GM03348 (cell line): ENCODE measurements at places on chromosomes 11 and 22.

DNA sequence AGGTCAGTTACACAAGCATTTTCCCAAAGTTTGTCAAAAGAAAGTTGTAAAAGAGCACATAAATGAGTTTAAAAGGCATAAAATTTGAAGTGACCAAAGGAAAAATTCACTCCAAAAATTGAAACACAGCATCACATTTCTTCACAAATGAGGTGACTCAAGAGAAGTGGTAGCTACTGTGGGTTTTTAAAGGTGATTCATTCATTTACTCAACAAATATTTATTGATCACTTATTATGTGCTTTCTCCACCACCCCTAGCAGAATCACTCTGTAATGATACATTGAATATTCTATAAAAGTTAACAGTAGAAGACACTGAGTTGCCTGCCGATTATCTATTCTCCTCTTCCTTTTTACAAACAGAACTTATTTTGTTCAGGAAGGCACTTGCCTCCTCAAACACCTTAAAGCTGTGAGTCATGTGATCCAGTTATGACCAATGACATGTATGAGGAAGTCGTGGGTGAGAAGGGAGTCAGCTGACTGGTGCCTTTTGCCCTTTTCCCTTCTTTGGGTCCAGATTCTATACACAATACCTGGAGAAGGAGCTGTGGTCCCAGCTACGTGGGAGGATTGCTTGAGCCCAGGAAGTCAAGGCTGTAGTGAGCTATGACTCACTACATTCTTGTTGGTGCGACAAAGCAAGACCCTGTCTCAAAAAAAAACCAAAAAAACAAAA, 67.7 kb upstream of the CLNS1A start:
- DNase-seq = no peak

DNA sequence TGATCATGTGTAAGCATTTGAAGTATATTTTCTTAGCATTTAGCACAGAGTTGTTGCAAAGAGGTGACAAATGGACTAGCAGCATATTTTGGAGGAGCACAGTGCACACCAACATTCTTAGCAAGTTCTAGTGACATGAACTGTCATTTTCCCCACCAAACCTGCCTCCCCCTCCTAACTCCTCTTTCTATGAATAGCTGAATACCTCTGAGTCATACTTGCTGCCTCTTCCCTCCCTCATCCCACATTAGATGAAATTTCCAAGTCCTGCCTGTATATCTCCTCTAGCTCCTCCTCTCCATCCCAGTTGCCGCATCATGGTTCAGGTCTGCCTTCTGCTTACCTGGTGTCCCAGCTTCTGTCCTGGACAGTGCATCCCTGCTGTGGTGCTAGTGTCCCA, 7.2 kb downstream of the OSBP2 start:
- peak; percentile 74 for DNase-seq

DNA sequence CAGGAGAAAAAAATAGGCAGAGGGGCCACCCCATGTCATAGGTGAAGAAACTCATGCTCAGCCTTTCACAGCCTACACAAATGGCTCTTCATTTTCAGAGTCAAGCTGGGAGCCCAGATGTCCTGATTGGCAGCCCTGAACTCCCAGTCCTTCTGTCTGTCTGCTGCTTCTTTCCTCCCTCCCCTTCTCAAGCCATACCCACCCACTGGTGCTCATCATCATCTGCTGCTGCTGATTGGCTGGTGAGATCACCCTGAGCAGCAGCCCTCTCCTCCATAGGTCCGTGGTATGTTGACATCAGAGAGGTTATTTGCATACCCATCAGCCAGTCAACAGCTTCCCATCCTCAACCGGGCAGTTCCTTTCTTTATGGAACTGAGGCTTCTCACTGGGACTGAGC, 46.1 kb upstream of the PRDM11 start:
- DNase-seq = peak; percentile 42

DNA sequence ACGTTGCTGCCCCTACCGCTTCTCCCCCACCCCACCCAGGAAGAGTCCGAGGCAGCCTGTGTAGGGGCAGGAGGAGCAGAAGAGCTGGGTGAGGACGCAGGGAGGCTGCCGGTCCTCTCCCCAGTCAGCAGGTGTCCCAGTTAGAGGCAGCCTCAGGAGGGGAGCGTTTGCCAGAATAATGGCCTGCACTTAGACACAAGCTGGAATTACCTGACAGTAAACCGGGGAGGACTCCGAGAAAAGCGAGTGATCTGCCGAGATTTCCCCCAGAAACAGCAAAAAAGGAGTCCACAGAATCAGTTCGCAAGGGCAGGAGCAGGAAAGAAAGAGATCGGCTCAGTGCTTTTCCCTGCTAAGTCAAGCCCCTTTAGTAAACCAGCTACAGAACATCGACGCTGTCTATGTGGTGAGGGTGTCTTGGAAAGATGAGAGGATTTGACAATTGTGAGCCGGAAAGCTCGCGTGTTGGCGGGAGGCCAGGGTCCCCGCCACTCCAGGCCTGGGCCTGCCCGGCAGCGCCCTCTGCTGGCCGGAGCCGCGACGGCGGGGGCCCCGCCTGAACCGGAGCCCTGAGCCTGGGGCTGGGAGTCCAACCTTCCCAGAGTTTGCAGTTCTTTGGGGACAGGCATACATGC, 17.7 kb upstream of the THRSP start:
- DNase-seq = peak; percentile 95

DNA sequence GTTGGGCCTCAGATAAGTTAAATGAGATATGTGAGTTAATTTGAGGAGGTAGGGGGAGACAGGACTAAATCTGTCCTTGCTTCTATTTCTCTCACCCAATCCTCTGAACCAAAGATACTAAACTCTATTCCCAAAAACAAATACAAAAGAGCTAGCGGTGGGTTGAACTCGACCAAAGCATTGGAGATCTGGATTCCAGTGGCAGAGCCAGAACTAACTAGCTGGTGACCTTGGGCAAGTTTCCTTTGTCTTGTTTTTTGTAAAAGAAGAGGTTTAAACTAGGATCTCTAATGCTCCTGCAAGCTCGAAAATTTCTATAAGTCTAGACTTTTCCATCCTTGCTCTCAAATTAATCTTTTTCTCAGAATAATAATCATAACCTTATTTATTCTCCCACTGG, 1.5 kb downstream of the ME3 start:
- DNase-seq = no peak

- DNase-seq = no peak
These were observed 423.0 kb downstream of the TENM4 start for GRCh38 chr11:79017811-79018210.

- DNase-seq = no peak
These were observed 165.0 kb downstream of the SOX6 start for GRCh38 chr11:16191212-16191867.

DNA sequence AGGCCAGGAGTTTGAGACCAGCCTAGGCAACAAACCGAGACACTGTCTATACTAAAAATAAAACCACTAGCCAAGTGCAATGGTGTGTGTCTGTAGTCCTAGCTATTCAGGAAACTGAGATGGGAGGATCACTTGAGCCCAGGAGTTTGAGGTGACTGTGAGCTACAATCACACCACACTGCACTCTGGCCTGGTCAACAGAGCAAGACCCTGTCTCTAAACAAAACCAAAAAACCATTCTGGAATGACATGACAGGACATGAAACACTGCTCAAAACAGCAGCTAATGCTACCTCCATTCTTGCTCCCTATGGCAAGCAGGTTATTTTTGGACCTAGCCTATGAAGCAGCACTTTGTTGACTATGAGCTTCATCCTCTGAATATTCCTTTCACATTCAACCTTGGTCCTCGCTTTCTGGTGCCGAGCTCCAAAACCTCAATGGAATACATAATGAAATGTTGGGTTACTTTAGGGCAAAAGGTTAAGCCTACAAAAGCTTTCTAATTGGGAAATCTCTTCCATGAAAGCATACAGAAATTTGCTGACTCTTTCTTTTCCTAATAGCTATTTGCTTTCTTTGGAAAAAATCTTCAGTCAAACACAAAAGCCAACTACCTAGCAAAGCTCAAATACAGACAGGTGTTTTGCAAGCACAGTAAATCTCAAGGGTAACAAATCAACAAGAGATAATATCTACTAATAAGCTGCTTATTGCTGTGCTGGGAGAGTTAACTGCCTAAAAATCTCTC, 21.1 kb downstream of the SIK3 start:
- DNase-seq = no peak

DNA sequence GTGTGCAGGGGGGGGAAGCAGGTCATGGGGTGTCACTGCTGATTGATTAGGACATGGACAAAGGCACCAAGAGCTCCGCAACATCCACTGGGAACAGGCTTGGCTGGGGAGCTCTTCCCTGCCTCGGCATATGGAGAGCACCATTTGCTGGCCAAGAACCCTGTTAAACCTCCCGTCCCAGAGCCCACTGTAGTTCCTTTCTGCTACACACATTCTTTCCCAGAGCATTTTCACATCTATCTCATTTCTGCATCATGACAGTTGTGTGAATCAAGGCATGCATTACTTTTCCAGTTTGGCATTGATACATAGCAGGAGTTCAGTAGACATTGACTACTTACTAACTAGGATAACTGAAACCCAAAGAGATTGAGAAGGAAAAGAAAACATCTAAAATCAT, 333.4 kb upstream of the B3GAT1 start:
- DNase-seq = no peak

DNA sequence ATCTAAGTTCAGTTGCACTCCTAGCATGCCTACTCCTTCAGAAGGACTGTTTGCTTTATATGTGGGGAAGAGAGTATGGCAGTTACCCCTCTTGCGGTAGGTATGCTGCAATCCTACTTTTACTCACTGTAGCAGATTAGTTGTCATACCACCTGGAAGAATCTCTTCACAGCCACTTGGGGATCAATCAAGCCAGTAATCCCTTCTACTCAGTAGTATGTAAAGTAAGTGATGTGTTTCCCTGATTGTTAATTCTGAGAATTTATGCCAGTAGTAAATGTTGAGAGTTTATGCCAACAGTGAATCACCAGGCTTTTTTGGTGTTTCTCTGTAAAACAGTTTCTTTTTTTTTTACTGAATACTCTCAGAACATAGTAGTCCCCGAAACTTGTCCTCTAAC, 34.4 kb downstream of the PRMT3 start:
- DNase-seq = no peak

DNA sequence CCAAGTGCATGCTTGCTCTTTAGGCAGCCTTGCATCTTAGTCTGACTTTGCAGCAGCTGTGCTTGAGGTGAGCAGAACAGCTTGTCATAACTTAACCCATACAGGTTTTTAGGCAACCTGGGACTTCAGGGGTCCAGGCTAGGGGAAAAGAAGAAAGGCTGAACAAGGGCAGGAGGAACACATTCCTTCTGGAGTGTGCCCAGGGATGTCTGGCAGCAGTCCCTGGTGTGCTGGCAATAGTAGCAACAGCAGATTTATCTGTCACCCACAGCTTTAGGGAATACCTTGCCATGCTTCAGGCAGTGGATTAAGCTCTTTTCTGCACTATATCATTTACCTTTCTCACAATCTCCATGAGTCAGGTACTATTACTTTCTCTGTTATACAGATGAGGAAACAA, 513.0 kb downstream of the RAB38 start:
- no peak for DNase-seq

- no peak for DNase-seq
These were observed 1333.9 kb downstream of the BRD1 start for GRCh38 chr22:48493733-48494132.

DNA sequence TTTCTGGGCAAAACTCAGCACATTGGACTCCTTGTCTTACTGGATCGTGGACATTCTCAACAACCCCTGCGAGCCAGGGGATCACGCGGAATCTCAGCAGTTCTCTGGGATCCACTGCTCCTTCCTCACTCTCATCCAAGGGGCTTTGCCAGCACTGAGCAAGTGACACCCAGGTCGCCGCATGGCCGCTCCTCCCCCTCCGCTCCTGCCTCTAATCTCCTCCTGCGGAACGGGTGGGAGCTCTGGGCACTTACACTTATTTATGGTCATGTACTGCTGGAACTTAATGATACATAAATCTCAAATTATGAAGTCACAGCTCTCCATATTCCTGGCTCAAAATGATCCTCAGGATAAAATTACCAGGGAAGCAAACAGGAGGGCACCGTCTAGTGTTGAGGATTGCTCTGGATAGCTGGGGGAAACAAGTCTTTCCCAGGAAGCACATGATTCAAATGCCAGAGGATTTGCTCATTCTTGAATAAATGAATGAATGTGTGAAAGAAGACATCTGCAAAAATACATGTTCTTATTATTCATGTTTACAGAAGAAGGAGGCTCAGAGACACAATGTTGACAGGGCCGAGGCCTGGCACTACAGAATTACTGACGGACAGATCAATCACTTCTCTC, 1077.3 kb downstream of the TBC1D22A start:
- DNase-seq = no peak

GRCh38 chr11:7639643-7640025, 33.7 kb downstream of the CYB5R2 start:
- DNase-seq = no peak
